ENCODE measurements at places on chromosomes 12 and 14.
A peak's percentile ranks its signal among the peaks of the same experiment; 100 is the strongest.

DNA sequence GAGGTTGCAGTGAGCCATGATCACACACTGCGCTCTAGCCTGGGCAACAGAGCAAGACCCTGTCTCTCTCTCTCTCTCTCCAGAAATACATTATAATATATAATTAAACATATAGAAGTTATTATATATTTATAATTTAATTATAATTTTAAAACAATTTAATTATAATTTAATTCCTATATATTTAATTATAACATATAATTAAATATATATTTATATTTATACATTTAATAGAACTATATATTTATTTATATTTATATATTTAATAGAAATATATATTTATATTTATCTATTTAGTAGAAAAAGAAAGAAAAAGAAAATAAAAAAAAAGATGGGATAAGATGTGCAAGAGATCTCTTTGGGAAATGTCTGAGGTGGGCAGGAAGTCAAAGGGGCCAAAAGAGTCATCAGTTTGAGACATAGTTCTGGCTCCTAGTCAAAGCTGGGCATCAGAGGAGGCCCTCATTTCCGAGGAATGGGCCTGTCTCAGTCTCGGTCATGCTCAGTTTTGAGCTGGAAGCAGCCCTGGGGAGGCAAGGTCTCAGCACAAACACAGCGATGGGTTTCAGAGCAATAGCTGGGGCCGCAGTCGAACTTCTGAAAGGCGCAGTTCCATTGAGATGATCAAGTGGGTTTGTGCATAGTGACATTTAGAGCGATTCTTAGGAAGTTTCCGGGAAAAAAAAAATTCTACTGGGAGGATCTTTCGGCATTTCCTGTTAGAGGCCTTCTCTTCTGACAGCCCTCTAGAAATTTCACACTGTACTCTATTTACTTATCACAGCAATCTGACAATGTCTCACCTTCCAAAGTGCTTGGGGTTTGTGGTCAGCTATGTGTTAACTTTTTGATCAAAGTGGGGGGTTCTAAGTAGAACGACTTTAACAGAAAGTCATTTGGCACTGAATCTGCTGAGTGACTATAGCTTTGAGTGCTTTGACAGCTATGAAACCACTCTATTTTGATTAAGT is 58.7 kb upstream of the GZMB start:
- DNase-seq: no peak

DNA sequence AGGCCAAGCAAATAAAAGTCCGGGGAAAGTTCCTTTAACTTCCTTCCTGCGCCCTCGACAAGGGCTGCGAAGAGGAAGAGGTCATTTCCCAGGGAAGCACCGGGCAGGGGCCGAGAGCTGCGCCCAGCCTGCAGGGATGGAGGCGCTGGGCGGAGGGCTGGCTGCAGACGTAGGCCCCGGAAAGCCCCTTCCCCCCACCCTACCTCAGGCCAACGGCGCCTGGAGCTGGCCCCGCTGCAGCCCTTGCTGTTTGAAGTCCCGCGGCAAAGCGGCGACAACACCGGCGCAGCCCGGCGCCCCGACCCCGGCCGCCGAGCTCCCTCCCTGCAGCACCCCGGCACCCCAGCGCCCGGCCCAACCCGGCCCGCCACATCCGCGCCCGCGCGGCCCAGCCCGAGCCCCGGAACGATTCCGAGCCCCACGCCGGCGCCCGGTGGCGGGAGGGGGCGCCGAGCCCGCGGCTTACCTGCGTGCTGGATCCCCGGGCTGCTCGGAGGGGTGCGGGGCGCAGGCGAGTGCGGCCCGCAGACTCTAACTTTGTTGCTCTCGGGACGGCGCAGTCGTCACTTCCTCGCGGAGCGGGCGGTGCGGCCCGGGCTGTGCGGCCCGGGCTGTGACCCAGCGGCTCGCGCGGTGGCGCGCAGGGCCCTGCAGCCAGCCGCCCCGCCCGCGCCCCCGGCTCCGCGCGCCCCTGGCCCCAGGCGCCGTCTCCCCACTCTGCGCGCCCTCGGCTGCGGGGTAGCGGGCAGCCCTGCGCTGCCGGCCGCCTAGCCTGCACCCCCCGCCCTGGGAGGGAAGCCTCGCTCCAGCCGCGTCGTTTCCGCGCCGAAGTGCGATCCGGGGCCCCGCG is 64.8 kb upstream of the PTGR2 start:
- peak; percentile 70 for DNase-seq

DNA sequence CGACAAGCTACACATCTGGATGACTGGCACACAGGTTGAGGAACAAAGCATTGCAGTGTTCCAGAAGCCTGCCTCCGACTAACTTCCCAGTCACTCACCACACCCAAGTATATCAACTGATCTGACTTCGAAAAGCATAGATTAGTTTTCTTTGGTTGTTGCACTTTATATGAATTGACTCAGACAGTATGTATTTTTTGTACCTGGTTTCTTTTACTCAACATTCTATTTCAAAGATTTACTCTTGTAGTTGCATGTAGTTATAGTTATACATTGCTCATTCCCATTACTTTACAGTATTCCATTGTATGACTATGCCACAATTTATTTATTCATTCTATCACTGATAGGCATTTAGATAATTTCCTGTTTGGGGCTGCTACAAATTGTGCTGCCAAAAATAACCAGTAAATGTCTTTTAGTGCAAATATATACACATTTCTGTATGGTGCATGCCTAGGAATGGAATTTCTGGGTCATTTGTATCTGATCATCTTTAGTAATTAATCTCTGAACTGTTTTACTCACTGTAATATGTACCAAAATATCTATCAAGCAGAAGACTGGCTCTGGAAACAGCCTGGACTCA is 17.8 kb downstream of the PLCZ1 start:
- no peak for DNase-seq

DNA sequence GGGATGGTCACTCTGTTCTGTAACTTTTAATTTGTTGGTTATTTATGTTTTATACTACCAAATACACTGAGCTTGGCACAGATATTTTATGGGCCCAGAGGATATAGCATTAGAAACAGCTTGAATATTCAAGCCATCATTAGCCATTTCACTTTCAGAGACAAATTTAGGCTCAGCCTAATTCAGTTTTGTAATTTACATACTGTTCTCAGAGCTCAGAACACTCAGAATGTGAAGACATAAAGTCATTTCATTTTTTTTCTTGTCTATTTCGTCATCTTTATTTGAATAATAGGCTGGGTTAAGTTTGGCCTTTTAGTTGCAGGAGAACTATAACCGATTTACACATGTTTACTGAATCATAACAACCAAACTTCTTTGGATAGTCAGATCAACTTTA is 361.7 kb downstream of the SNAPC1 start:
- no peak for DNase-seq

GRCh38 chr12:122790393-122791075 is 16.2 kb downstream of the CCDC62 start:
- DNase-seq: no peak

DNA sequence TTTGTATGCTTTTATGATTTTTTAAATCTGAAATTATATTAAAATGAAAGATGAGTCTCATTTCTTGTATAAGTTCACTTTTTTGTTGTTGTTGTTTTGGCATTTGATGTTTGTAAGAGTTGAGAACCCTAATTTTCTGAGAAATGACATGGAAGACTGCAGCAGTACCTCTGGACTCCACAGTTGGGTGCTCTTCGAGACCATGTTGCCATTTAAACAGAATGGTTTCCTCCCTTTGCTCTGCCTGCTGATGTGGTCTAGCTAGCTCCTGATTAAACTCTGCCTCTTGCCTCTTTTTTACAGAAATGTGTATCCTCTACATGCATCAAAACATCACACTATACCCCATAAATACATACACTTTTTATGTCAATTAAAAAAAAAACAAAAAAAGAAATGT is 5.8 kb upstream of the LTA4H start:
- no peak for DNase-seq

DNA sequence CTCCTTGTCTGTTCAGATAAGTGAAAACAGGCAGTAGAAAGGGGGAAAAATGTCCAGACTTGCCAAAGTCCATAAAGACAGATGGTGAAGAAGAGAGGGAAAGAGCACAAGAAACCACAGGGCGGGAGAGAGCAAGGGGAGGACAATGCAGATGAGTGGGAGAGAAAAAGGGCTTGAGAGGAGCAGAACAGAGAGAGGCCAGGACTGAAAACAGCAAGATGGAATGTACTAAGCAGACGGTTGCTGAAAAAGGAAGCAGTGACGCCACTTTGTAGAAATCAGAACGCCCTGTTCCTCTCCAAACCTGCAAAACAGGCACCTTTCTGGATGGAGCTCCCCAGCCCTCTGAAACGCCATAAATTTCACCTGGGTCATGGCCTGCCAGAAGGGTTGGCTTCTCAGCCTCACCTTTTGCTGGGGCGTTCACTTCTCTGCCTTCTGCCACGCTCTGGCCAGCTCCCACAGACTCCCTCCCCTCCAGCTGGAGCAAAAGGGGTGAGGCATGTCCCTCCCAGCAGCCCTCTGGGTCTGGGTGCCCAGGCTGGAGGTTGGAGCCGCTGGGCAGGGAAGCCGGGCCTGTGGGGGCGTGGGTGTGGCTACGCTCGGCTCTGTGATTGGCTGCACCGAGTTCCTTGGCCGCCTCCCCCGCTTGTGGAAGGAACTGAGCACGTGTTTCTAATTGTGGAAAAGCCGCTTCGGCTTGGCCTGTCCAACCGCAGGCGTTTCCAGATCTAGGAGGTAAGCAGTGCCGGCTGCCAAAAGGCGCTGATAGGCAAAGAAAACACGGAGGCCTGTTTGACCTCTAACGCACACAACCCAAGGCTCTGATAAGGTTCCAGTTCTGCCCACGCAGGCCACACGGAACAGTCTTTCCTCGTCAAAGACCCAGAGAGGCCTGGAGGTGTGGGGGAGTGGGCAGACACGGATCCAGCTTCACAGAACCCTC is 29.3 kb downstream of the SLC7A8 start:
- peak; percentile 86 for DNase-seq

DNA sequence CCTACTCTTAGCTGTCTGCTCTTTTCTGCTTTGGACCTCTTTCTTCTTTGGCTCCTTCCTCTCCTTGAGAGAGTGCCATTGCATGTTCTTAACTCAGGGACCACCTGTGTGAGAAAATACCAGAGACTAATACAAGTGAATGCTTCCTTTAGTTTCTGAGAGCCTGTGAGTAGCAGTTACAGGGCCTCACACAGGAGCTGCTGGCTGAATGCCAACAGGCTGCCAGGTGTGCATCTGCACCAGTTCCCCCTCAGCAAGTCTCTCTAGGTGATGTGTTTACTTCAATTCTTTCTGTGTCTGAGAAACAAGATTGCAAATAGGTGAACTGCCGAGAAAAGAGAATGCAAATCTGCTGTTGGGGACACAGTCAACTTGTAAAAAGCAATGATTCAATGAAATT is 108.2 kb downstream of the STXBP6 start:
- DNase-seq: peak; percentile 95

DNA sequence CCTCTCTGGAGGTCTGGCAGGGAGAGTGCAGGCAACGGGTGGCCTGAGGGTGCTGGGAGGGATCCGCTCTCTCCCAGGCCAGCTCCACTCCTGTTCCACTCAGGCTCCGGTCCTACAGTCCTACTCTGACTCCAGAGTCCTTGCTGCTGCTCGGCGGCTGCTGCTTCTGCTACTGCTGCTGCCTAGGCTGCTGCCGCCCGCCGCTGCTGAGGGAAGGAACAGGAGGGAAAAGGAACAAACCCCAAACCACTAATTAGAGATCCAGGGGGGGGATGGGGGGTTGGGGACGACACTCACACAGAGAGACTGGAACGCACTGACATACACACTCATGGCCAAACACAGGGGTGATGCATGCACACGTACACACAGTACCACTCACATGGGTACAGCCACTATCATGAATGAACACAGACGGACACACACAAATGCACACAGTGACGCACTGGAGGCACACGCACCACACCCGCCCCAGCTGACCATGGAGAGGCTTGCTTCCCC is at the start of gene SP7:
SP7 (minus strand) TSS at position 174 of the 501 bp plus-strand sequence. CDS start 708 bp downstream, outside the sequence.
- DNase-seq: no peak

DNA sequence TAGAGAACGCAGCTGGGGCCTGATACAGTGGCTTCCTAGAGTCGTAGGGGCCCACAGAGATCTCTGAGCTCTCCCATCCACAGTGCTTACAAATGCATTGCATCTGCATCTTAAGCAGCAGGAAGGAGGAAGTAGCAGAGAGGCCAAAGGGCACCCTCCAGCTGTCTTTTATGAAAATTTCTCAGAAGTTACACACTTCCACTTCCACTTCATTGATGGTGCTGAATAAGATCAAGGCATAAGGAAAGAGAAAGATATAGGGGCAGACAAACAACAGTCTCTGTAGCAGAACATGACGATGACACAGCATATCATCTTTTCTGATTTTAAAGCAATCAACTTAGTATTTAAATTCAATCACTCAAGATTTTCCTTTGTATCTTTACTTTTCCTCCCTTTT is 51.6 kb upstream of the ABCC9 start:
- no peak for DNase-seq

DNA sequence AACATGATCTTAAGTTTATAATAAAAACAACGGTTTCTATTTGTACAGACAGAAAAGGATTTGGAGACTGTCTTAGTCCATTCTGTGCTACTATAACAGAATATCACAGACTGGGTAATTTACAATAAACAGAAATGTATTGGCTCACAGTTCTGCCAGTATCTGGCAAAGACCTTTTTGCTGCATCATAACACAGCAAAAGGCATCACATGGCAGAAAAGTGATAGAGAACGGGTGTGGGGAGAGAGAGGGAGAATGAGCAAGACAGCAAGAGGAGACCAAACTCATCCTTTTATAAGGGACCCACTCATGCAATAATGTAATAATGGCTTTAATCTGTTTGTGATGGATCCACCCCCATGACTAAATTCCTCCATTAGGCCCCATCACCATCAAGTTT is 17.0 kb upstream of the NUDT4 start:
- DNase-seq: no peak

- DNase-seq: no peak
These were observed 21.2 kb downstream of the RAB35 start for GRCh38 chr12:120095331-120095730.

Measured in thyroid gland (tissue), 4 donors.